Neural crest cell (in vitro differentiated cells): ENCODE measurements at places on chromosomes 3 and 15.

DNA sequence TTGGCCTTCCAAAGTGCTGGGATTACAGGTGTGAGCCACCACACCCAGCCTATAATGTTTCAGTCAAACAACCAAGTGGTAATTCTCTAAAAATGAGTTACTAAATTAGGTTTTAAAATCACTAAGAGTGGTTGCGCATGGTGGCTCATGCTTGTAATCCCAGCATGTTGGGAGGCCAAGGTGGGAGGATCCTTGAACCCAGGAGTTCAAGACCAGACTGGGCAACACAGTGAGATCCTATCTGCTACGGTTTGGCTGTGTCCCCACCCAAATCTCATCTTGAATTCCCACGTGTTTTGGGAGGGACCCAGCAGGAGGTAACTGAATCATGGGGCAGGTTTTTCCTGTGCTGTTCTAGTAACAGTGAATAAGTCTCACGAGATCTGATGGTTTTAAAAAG is 26.1 kb downstream of the SEC11A start:
- no peak for DNase-seq

- no peak for DNase-seq
Measured at GRCh38 chr15:71239592-71240364, 124.5 kb downstream of the THSD4 start.

- DNase-seq, result no peak
Measured at GRCh38 chr3:111627092-111627491, 31.9 kb upstream of the ZBED2 start.

DNA sequence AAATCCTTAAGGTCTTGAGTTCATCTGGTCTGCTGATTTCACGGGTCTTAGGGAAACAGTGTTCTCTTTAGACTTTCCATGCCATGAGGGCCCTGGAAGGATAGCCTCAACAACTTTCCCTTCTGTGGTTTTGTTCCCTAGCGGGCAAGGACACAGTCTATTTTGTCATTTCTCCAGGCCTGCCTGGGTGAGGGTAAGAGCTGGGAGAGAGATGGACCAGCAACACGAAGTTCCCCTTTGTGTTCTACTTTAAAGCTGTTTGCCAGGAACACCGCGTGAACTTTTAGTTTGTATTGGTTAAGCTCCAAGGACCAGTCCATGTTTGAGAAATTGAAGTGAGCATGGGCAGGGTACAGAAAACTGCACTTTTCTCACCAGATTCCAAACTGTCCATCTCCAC is 20.9 kb downstream of the ST3GAL6 start:
- DNase-seq, result no peak

GRCh38 chr3:2783261-2783660 is 326.9 kb downstream of the IL5RA start:
- no peak for DNase-seq

DNA sequence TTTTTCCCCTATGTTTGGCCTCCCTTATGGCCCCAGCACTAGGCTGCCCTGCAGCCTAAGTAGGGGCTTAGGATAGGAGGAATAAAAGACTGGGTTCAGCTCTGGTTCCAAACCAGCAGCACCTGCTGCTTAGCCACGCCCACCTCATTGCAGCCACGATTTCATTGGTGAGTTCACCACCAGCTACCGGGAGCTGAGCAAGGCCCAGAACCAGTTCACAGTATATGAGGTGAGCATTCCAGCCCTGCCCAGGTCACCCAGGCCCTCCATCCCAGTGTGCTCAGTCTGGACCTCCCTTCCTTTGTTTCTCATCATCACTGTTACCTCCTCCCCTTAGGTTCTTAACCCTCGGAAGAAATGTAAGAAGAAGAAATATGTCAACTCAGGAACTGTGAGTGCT is 11.5 kb downstream of the CPNE9 start:
- DNase-seq, result no peak
